Stimulated activated CD4-positive, alpha-beta T cell treated with anti-CD3 and anti-CD28 coated beads, Interleukin-1b, Interleukin-23, amount 100 ng/mL, for 1 hour (primary cell): ENCODE measurements at places on chromosomes 2 and 18.
A peak's percentile ranks its signal among the peaks of the same experiment; 100 is the strongest.

GRCh38 chr2:20571231-20571630 is 79.7 kb downstream of the HS1BP3 start:
- DNase-seq = no peak

DNA sequence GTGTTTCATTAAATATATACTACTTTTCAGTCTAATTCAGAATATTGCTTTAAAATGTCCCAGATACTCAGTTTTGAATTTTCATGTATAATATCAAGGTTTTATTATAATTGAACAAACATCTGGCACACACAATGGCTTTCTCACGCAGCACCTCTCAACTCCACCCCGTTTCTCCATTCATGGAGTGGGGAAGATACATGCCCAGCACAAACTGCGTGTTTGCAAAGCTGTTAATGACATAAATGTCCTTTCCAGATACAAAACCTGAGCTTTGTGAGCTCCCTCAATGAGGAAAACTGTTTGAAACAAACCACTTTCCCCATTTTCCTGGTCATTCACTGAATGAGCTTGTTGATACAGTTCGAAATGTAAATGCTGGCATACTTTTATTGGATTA is 150.3 kb upstream of the RASGRP3 start:
- no peak for DNase-seq

GRCh38 chr2:216920937-216921456 is 61.1 kb upstream of the TNP1 start:
- no peak for DNase-seq

- DNase-seq = no peak
Measured at GRCh38 chr2:172655091-172655837, 80.4 kb upstream of the RAPGEF4 start.

DNA sequence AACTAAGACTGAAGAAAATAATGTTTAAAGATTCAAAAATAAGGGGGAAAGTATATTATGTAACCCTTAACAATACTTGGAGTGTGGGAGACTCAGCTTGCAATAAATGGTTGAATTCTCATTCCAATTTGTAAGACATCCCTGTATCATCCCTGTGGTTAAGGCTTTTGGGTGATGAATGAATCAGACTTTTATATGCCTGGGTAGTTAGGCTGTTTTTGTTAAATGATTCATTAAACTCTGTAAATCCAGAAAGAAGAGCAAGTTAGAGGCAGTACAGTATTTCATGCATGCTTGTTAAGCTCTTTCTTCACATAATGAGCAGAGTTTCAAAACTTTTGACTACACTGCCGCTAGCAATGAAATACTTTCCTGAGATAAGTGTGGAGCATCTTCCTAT is 948.8 kb downstream of the SOCS6 start:
- no peak for DNase-seq

DNA sequence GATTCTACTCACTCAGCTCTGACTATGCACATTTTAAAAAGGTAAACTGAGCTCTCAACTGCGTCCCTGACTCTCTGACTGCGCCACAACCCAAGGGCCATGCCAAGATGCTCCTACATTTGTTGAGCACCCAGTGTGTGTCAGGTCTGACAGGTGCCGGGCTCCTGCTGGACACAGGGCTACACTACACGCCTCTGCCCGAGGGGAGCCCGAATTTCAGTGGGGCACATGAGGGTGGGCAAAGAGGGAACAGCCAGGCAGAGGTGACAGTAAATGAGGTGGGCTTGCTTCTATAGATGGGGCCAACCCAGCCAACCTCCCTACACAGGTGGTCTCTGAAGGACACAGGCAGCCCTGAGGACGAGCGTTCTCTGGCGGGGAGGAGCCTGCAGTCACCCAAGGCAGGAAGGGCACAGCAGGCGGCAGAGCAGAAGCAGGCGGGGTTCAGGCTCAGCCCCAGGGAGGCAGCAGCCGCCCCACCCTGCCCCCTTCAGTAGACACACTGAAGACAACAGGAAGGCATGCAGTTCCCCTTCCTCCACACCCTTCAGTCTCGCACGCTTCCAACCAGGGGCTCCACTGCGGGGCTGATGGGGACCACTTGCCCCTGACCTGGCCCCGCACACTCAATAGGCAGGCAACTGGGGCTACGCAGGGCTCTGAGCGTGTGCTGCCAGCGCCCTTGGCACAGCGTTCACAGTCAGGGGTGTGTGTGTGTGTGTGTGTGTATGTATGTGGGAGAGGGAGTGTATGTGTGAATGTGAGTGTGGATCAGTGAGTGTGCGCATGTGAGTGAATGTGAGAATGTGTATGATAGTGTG is 98.4 kb downstream of the UXS1 start:
- DNase-seq = peak; percentile 66

- no peak for DNase-seq
Measured at GRCh38 chr2:10303694-10304378, 1.1 kb downstream of the HPCAL1 start.

GRCh38 chr2:172833898-172834297 is 98.3 kb downstream of the RAPGEF4 start:
- no peak for DNase-seq

GRCh38 chr18:57141208-57142129 is 5.4 kb upstream of the BOD1L2 start:
- no peak for DNase-seq

DNA sequence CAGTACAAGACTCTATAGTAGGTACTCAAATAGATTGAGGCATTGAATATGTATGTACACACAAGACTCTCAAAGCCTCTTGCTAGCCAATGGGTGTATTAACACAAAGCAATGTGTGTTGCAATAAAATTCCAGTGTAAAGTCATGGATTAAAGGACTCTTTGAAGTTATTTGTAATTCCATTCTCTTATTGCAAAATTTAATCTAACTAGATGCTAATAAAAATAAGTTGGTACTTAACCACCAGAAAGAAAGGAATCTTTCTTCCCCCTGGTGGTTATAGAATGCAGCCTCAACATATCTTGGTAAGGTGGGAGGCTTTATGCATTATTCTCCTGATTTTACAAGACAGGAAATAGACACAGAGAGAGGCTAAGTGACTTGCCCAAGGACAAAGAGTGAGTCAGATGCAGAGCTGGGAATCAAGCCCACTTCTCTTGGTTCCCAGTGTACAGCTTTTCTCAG is 18.0 kb downstream of the LRP1B start:
- no peak for DNase-seq

DNA sequence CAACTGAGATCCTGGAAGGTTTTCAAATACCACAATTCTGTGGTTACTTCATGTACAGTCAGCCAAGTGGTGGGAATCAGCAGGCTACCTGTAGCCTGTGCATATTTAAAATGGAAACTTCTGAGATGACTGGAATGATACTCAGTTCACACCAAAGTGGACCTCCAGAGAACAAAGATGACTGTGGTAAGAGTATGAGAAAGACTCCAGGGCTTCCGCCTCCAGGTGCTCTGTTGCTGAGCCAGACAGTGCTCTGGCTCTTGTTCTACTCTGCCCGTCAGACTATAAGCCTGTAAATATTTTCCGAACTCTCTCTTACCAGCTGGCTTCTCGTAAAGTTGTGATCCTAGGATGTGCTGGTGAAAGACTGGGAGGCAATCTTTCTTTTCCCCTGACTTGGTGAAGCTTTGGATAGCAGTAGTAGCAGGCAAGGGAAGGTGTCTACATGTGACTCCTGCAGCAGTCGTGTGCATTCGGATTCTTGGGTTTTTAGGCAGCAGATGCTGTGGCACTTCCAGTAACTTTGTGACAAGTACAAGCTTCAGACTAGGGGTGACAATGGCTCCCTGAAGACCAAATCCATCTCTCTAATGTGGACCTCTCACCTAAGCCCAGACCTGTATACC is 23.1 kb downstream of the ST3GAL5 start:
- DNase-seq = no peak
